ENCODE measurements at places on chromosomes 1 and 21.

DNA sequence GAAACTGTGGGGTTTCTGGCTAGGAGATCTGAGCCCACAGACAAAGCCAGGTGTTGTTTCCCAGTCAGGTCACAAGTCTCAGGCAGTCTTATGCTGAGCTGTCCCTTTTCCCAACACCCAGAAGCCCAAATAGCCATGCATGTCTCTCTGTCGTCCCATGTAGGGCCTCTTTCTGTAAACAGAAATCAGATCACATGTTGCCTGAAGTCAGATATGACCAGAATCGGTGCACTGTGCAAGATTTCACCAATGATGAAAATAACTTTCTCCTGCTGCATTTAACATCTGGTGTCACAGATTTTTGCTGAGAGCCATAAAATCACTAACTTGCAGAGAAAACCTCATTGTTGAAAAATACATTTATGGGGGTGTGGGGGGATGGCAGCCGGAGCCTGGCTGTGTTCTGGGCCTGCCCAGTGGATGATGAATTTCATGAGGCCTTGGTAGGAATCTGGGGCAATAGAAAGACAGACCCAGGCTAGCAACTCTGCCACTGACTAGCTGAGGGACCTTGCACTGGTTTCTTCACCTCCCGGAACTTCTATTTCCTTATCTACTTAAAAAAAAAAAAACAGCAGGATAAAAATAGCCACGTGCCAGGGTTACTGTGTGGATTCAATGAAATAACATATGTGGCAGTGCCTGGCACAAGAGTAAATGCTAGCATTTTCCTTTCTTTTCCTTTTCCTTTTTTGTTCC, 158.8 kb upstream of the NFIA start:
- no peak for DNase-seq

GRCh38 chr1:151549199-151549598, 9.1 kb downstream of the TUFT1 start:
- DNase-seq, result no peak

- DNase-seq, result no peak
These were observed 221.9 kb downstream of the MRPL39 start for GRCh38 chr21:25385341-25385740.

DNA sequence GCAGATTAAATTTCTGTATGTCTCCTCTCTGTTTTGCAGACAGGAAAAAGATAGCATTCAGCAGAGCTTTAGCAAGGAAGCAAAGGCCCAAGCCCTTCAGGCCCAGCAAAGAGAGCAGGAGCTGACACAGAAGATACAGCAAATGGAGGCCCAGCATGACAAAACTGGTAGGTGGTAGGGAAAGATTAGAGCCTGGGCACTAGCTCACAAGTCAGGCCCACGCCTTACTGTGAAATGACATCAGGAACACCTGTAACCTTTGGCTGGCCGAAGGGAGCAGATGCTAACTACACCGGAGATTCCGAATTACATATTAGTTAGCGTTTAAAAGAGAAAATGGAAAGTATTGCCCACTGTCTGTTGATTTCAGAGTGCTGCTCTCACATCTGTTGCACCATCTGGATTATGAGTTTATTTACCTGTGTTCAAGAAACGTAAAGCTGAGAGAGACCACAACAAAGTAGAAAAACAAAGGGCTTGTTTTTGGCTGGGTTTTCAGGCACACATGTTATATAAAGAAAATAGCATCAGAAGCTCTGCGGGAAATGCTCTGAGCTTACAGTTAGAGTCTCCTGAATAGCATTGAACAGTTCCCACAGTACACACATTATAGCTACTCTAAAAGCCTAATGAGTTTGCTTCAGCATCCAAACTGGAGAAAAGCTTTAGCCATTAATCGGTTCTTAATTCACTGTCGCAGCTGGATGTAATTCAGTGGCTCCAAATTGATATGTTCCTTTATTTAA, 160.0 kb downstream of the SDCCAG8 start:
- no peak for DNase-seq

- no peak for DNase-seq
These were observed 36.6 kb upstream of the CNIH3 start for GRCh38 chr1:224579526-224579925.

DNA sequence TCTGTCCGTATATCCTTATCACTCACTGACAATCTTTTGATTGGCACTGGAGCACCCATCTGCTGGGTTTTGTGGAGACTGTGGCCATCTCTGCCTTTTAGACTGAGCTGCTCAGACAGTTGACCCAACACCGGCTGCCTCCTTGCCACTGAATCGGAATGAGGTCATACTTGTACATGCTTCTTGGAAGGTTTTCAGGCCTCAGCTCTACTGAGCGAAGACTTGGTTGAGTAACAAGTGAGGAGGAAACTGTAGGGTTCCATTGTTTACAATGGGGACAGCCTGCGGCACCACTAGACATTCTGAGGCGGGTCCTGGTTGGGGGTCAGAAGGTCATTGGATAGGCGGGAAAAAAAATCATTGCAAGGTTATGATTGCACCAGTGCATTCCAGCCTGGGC, 320.3 kb downstream of the KIF26B start:
- no peak for DNase-seq

DNA sequence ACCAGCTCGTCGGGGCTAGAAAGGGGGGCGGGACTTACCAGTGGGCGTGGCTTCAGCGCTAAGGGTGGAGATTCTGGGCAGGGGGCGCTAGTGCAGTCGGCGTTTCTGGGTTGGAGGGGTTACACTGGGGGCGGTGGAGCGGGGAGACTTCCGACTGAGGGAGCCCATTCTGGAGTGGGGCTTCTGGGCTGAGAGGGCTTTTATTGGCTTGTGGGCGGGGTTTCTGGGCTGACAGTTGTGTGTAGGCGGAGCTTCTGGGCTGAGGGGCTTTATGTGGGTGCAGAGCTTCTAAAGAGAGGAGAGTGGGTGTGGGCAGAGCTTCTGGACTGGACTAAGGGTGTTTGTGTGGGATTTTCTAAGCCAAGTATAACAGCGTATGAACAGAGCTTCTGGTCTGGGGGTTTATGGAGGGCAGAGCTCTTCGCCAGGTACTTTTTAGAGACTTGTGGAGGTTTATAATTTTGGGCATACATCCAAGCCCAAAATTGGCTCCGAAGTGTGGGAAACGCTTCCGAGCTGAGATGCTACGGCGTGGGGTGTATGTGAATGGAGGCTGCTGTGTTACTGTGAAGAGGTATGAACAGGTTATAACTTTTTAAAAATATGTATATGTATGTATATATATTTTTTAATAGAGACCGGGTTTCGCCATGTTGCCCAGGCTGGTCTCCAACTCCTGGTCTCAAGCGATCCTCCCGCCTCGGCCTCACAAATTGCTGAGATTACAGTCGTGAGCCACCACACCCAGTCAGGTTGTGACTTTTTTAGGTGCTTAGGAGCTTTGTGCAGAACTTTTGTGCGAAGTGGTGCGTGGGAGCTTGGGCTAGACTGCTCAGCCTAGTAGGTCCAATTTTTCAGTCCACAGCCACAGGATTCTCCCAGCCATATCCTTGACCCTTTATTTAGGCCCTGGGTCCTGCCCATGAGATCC, 825 bp downstream of the TMEM39B start:
- no peak for DNase-seq

DNA sequence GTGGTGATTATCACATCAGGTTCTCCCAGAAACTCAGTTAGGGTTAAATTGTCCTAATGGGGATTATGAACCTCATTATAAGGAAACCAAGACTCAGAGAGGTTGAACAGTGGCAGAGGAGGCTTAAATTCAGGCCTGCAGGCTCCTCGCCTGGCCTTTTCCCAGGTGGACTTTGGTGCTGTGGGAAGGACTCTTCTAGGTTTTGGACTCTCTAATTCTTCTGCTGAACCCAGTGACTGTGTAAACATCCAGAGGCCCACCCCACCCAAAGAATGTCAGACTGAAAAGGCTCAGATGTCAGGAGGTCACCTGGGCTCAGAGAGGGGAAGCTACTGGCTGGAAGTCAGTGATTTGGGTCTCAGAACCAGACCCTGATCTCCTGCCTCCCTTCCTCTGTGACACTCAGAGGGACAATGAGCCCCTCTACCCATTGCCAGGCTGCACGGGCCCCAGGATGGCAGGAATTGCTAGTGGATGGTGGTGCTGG, 2.5 kb downstream of the ZNF362 start:
- DNase-seq, result no peak

- DNase-seq, result no peak
These were observed 23.5 kb downstream of the SMYD3 start for GRCh38 chr1:246483569-246483933.

DNA sequence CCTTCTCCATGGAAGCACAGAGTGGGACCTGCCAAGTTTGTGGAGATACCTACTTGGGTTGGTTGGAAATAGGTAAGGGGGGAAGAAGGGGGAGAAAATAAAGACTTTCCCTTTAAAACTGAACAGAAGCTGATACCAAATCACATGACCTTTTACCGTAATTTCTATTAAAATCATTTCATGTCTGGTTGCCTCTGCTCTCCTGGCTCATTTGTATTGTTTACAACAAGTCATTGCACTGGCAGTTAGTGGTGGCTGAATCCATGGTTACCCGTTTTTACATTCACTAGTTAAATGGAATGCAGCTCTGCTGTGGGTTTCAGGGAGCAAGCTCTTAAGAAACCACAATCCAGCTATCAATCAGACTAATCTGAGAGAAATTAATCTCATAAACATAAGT, 353.7 kb upstream of the ESRRG start:
- DNase-seq, result no peak
